SHP77 treated with DMSO at 0.1 percent for 48 hours (cell line): ENCODE measurements at places on chromosomes 1 and 21.

DNA sequence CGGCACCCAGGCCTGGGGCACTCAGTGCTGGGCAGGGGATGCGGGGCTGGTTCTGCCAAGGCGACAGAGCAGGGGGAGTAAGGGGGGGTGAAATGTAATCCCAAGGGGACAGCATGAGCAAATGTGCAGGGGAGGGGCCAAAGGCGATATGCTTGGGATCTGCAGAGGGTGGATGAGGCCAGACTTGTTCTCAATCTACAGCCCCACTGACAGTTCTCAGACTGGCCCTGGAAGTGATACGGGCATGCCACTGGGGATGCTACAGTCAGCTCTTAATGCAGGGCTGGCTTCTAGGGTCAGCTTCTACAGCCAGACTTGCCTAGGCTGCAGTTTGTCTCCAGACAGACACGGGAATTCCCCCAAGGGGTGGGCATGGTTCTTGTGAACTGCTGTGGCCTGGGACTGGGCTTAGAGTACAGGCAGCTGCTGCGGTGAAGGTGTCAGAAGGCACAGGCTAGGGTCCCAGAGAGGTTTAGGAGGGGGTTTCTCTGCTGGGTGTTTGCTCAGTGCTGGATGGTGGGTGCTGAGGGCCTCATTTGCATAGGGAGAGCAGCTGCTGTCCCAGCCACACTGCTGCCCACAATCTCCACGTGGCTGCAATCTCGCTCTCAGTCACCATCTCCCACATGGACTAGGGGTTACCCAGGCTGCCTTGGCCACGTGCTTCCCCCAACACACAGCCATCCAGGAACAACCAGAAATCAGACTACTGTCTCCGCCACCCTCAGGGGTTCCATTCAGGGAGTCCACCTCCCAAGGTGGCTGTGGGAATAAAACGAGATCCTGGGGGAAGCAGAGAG, 190.1 kb downstream of the HIVEP3 start:
- no peak for DNase-seq

- DNase-seq = no peak
Observed at GRCh38 chr1:203627398-203627797, 766 bp downstream of the ATP2B4 start.

- DNase-seq = no peak
Observed at GRCh38 chr1:117673405-117673804, 67.6 kb downstream of the TENT5C start.

GRCh38 chr1:227447531-227447990, 115.8 kb upstream of the ZNF678 start:
- DNase-seq = no peak

DNA sequence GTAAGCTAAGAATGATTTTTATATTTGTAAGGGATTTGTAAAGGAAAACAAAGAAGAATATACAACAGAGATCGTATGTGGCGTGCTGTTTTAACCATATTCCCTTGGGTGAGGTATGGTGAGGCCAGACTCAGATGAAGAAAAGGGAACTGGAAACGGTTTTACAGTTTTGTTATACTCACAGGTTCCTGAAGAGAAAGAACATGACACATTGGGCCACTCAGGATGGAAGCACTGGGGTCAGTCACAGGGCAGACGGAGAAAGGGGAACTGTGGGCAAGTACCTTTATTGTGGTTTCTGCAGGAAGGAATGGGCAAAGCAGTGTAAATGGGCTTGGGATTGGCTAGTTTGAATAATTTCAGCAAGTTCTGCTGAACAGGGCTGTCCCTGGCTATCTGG, 177.4 kb downstream of the LBR start:
- no peak for DNase-seq

DNA sequence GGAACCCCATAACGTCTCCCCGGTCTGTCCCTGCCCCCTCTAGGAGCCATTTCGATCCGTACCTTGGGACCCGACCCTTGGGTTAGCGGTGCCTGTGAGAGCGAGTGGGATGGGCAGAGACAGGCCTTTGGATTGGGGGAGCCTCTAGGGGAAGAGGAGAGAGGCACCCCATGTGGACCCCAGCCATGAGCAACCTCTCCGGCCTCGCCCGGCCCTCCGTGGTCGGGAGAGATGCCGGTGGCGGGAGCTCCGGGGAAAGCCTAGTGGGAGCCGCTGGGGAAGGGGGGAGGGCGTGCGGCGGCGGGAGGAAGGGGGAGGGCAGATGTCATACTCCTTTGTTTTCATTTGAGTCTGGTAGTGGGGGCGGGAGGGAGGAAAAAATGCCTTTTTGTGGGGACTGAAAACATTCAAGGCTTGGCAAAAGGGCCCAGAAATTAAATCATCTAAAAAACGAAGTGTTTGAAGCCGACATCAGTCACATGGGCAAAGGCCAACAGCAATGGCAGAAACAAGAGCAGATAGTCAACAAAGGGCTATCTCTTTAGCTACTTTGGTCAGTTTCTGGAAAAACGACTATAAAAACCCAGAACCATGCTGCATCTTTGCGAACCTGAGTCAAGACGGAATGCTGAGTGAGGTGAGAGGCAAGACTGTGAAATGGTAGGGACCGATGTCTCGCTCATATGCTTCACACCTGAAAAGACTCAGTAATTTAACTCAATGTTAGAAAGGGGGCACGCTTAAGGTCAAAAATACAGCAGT, 758 bp downstream of the PTBP2 start:
- DNase-seq = no peak

DNA sequence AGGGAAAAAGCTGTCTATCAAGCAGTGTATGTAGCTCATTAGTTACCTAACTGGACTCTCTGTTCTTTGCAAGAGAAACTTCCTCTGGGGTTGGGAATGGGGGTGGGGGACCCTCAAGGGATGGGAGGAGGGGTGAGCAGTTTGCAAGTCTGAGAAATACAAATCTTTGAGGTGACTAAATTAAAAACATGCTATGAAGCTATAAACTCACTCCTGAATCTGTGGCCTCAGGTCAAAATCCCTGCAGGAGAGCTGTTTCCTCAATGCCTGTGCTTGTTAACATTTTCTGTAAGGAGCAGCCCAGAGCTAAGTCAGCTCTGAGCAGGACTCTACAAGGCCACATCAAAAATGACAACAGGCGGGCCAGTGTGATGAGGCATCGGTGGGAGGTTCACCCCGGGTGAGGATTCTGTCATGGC, 32.8 kb upstream of the PTPRC start:
- no peak for DNase-seq

DNA sequence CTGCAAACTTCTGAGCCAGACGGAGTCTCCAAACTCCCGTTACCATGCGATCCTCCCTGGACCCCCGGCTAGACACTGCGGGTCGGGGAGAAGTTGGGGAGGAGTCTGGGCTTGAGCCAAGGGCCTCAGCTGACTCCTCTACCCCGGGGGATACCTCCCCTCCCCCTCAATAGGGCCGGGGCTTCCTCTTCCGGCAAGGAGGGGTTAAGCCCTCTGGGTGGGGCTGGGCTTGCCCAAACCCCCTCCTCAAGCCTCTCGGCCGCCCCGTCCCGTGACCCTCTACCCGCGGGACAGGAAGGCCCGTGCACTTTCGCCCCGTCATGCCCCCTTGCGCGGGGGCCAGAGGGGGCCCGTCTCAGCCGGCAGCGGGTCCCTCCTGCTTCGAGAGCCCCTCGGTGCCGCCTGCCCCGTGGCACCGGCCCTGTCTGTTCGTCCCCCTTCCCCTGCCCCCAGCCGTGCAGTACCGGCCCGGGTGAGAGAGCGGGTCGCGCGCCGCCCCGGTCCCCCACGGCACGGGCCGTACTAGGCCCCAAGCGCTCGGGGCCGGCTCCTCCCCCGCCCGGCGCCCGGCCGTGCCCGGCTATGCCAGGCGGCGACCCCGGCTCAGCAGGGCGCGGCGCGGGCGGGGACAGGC, 652 bp downstream of the ARL8A start:
- no peak for DNase-seq

DNA sequence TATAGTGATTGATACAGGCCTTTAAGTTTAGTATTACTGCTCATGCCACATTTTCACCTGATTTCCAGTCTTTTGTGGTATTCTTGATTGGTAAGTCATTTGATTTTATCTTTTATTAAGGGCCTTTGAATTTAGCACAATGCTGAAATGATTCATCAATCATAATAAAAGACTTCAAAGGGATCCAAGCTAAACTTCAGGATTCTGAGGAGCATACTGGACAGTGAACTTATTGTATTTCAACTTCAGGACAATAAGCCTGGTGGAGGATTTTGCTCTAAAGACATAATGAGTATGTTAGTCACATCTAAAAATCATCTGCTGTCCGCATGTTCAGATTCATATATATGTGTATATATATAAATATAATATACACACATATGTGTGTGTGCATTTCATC, 233.3 kb downstream of the SETD4 start:
- no peak for DNase-seq

- no peak for DNase-seq
Observed at GRCh38 chr1:227889863-227890405, 57.8 kb downstream of the WNT9A start.

- no peak for DNase-seq
Observed at GRCh38 chr1:174036204-174036603, 14.0 kb upstream of the RC3H1 start.

GRCh38 chr1:7771823-7772299, 765 bp downstream of the VAMP3 start:
- DNase-seq = no peak

DNA sequence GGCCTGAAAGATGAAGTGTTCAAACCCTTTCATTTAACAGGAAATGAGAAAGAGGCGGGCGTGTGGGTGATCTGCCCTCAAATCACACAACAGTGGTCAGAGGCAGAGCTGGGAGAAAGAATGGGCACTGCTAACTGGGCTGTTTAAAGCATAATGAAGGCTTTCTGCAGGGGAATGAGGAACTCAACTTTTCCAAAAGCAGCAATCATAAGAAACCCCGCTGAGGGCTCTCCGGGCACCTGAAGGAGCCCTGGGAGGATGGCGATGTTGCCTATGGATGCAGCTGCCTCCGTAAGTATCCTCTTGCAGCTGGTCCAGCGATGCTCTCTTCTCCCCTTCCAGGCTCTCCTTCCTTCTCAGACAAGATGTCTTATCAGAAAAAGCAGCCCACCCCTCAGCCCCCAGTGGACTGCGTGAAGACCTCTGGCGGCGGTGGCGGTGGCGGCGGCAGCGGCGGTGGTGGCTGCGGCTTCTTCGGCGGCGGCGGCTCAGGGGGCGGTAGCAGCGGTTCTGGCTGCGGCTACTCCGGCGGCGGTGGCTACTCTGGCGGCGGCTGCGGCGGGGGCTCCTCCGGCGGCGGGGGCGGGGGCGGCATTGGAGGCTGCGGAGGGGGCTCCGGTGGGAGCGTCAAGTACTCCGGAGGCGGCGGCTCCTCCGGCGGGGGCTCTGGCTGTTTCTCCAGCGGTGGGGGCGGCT, 1.2 kb downstream of the LORICRIN start:
- DNase-seq = no peak

DNA sequence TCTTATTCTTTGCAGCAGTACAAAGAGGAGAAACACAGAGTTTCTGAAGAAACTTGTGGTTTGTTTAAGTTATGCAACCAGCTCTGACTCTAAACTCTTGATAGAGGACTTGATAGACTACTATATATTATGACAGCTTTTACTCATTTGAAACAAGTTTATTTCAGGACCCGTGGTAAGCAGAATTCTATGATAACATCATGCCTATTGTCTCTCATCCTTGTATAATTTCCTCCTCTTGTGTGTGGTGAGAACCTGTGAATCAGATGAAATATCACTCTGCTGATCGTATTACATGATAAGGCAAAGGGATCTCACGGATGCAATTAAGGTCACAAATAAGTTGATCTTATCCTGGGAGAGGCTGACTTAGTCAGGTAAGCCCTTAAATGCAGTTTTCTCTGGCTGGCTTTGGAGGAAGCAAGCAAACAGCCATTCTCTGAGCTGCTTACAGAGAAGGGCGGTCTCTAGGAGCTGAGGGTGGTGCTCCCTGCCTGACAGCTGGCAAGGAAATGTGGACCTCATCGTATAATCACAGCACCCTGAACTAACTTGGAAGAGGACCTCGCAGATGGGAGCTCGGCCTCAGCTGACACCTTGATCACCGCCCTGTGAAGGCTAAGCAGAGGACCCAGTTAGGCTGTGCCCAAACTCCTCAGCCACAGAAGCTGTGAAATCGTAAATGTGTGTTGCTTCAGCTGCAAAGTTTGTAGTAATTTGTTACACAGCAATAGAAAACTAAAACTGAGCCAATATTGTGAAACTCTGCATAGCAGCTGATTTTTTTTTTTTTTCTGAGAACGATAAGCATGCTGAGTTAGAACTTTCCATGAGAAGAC, 151.1 kb upstream of the DPT start:
- DNase-seq = no peak

DNA sequence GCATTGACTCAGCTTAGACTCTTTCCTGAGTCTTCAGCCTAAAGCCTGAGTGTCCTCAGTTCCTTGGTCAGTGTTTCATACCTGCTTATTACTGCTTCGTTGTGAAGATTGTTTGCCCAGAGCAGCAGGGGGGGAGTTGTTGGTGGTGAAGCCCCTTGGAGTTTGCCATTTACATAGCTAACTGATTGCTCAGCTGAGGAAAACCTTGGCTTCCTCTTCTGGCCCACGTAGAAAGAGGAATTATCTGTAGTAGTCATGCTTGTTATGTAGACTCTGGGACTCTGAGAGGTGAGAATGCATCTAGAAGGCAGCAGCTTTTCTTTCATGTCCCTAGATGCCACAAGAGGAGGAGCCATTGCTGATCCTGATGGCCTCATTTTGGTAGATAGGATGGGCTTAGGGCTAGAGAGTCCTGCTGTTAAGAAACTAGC, 125.9 kb downstream of the MAST2 start:
- no peak for DNase-seq

- no peak for DNase-seq
Observed at GRCh38 chr1:18289597-18289996, 182.0 kb downstream of the IGSF21 start.

GRCh38 chr1:240946926-240947325, 335.0 kb upstream of the GREM2 start:
- no peak for DNase-seq

GRCh38 chr1:7702365-7702764, 68.7 kb upstream of the VAMP3 start:
- no peak for DNase-seq

GRCh38 chr1:234746798-234747196, 136.8 kb upstream of the IRF2BP2 start:
- DNase-seq = peak; percentile 75

GRCh38 chr1:14583788-14584187, 14.7 kb upstream of the KAZN start:
- DNase-seq = no peak

- DNase-seq = no peak
Observed at GRCh38 chr1:243399561-243400155, 143.8 kb downstream of the SDCCAG8 start.

- no peak for DNase-seq
Observed at GRCh38 chr1:4053774-4054173, 153.7 kb upstream of the C1orf174 start.

DNA sequence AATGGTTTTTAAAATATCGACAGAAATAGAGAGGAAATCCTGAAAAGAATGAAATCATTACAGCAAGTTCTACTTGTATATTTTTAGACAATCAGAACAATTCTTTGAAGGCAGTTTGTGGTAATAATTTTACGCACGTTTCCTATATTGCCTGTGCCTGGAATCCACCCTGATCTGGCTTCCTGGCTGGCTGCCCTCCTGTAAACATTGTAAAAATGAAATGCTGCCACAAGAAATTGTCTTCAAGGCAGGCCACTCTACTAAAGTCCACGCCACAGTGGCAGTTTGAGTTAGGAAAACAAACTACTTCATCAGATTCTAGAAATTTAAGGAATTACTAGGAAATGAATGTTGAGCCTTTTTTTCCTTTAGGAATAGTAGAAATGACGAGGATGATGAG, 454.5 kb upstream of the NR5A2 start:
- DNase-seq = no peak
